ENCODE measurements at places on chromosomes 12 and 14.

GRCh38 chr12:31386364-31386777 is 60.4 kb upstream of the SINHCAF start:
- no peak for DNase-seq

DNA sequence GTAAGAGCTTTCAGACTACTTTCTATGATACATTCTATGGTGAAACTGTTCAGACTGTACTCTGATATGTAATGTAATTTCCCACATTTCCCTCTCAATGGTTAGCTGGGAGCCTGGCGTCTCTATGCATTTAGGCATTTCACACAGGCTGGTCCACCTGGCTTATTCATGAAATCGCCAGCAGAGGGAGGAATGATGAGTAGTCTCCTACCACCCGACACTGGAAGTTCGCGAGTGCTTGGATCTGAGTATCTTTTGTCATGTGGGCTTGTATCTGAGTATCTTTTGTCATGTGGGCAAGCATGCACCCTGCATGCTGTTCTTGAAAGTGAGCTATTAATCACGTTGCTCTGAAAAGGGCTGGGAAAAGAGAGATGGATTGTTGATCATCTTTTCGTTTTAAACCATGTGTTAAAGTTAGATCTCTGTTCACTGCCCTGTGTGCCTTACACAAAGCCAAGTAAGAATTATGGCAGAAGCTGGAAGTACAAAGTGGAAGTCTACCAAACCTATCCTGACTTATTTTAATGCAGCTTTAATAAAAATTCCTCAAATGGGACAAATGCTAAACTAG is 235.0 kb downstream of the ATP23 start:
- no peak for DNase-seq

DNA sequence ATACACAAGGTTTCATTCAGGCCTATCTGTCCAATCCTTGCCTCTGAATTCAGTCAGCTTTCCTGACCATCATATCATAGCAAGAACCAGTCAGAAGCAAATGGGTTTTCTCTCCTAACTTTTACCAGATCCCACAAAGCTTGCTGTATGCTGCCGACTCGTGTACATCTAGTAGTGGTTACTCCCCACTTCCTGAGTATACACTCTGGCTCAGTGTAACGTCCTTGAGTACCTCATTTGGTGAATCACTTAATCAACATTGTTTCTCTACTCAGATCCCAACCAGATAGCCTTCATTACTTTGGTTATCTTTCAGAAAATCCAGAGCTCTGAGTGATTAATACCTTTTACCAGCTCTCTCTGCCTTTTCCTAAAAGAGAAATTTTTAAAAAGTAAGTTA is 728.2 kb downstream of the GALC start:
- no peak for DNase-seq

- DNase-seq, result no peak
Measured at GRCh38 chr12:43098766-43099550, 453.0 kb downstream of the ADAMTS20 start.

DNA sequence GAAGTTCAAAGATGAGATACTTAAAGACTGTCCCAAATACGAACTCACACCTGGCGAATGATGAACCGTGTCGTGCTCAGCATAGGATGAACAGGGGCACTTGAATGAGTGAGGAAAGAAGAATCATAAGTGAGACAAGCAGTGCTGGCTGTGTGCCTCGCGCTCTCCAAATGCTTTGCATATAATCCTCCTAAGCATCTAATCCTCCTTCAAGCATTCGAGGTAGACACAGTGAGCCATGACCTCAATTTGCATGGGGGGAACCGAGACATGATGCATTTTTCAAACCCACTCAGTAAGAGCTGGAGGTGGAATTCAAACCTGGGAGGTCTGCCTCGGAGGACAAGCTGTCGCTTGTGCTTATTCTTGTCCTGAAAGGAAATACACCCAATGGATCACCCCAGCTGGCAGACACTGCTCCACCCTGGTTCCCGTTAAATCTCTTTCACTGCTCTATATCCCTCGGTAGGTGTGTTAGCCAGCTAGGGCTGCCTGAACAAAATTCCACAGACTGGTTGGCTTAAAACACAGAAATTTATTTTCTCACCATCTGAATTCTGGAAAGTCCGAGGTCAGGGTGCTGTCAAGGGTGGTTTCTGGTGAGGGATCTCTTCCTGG is 274.0 kb downstream of the SLC15A4 start:
- DNase-seq, result no peak

DNA sequence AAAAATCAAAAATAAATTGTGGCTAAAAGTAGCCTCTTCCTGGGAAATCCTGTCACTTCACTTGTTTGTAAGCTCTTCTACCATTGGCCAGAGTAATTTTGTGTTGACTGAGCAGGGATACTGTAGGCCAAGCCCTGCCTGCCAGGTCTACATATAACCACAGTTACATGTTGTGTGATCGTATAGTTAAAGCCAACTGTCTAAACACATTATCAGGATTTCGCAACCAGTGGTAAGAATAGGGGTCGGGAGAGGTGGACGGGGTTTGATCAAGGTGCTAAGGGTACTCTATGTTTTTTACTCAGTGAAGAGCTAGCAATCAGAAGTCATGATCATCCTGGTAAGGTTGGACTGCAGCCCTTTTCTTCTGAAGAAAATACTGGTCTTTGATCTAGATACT is 13.4 kb downstream of the ANKRD13A start:
- no peak for DNase-seq
